RPMI7951 (cell line): ENCODE measurements at places on chromosomes 3 and 15. TPM values are rescaled to one million over a fixed set of nuclear protein-coding genes. Genes with fewer than 3 reads are reported as not detected.

The GOLGA6A gene
- not detected in 2 replicates for total RNA-seq

The HGD gene
- total RNA-seq = 0.24 TPM in 1 of 2 replicates, not detected in the other

The ARHGEF26 gene
- total RNA-seq = 2.2 and 3.3 TPM in 2 replicates

The DLEC1 gene
- total RNA-seq = not detected in 2 replicates

- DNase-seq = no peak
Observed at GRCh38 chr3:88221726-88222125, 72.0 kb downstream of the C3orf38 start.

DNA sequence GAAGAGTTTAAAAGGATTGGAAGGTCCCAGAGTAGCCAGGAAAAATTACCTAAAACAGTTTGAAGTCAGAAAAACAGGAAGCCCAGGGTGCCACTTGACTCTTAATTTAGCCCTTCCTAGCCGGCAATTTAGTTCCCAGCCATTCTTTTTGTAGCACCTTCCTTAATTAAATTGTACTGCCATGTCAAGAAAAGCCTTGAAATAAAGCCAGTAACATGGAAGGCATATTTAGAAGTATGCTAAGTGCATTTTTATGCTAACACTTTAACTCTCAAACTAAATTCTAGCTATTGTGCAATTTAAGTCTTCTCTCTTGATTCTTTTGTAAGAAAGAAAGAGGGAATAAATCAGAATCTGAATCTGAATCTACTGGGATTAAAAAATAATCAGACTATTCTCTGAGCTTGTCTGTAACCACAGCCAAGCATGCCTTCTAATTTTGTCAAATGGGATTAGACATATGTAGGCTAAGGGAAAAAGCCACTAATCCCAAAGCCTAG is 43.2 kb downstream of the MAP3K13 start:
- DNase-seq = no peak
